ENCODE measurements at places on chromosomes 4 and X.
A peak's percentile ranks its signal among the peaks of the same experiment; 100 is the strongest.

GRCh38 chr4:72661830-72662229 lies 92.8 kb upstream of the ADAMTS3 start:
- DNase-seq: no peak

GRCh38 chrX:138504273-138504672 lies 207.2 kb downstream of the FGF13 start:
- DNase-seq: no peak

- no peak for DNase-seq
Observed at GRCh38 chrX:141133272-141133671, 43.7 kb downstream of the LDOC1 start.

DNA sequence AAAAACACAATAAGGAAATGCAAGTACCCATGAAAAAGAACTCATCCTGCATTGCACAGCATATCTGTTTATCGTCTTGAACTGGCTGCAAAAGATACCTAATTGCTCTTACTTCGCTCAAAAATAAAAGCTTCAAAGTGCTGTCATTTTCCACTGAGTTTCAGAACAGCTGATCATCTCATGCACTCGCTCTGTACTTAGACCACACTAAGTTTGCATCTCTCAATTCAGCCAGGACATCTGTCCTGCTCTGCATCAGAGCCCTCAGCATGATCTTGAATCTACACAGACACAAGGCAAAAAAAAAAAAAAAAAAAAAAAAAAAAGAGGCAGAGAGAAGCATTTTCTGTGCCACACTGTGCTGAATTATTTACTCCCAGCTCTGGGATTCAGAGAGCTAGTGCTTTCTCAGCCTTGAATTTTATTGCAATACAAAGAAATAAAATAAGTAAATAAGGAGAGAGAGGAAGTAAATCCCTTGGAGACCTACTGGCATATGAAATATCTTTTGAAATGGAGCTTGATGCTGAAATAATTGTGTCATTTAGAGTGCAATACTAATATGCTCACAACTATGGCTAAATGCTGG lies 81.3 kb downstream of the PPP1R2C start:
- DNase-seq: no peak

DNA sequence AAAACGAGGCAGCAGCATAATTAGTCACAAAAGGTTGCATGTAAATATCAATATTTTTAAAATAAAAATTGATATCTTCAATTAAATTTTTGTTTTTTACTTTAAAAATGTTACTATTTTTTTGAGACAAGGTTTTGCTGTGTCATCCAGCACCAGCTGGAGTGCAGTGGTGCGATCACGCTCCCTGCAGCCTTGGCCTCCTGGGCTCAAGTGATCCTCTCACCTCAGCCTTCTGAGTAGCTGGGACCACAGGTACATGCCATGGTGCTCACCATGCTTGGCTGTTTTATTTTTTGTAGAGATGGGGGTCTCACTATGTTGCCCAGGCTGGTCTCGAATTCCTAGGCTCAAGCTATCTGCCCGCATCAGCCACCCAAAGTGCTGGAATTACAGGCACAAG lies 96.8 kb upstream of the FRAS1 start:
- no peak for DNase-seq

DNA sequence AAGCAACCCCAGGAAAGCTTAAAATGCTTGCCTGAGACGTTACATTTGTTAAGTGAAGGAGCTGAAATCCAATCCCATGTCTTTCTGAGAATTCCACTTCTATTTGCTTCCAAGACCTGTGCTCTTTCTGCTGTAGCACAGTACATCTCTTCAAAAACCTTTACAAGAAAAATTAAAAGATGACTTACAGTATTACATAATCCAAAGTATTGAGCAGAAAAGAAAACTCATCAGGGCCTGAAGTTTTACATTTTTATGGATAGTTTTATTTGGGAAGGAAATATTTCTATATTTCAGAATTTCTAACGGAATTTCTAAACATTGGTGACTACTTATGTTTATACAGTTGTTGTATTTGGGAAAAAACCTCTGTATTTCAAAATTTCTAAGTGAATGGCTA lies 276.3 kb downstream of the TENM3 start:
- no peak for DNase-seq

- peak; percentile 2 for DNase-seq
Observed at GRCh38 chrX:40383969-40384368, 196.8 kb upstream of the ATP6AP2 start.

GRCh38 chr4:185112104-185112503 lies 31.0 kb upstream of the SLC25A4 start:
- DNase-seq: no peak

GRCh38 chr4:152235718-152236117 lies 300.2 kb downstream of the FBXW7 start:
- no peak for DNase-seq

DNA sequence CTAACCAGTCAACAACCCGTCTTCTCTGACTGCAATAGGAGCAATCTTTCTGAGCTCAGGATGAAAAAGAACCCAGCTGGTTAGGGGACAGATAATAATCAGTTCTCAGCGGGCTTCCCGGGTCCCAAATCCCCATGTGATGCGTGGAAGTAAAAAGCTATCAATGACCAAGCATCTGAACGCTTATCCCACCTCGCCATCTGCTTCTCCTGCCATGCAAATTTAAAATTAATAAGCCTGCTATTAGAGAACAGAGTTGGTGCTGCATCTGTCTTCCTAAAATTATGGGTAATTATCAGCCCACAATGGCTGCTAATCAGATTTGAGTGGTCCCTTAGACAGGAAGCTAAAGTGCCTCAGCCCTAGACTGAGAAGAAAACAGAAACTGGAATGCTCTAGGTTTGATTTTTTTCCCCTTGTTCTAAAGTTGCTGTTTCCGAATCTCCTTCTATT lies 37.5 kb downstream of the AFAP1 start:
- DNase-seq: no peak

GRCh38 chr4:997375-998071 lies 4.3 kb upstream of the SLC26A1 start:
- no peak for DNase-seq

DNA sequence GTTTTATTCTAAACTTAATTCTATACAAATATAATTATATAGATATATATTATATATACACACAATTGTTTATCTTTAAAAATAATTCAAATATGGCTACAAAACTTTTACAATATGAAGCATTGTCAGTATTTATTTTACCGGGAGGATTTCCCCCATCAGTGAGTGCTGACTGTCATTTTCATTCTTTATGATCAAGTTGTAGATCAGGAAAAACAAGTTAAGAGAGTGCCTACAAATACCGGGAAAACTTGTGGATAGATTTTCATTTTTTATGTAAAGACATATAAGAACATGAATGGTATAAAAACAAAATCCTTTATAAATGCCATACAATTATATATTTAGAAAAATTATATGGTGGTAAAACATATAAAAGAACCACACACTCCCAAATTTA lies 37.8 kb downstream of the CLCN3 start:
- no peak for DNase-seq

DNA sequence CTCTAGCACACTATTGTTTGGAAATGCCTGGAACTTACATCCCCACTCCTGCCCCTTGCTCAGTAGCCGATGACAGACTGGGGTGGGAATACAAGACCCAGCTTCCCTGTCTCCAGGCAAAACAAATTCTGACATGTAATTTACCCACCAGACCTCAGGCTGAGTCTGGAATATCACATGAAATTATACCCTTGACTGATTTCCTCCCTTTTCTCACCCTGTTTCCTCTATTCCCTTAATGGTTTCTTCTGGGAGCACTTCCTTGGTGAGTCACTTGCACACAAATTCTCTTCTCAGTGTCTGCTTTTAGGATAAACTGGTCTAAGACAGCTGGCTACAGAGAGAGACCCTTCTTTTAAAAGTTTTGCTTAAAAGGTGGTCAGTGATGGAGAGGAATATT lies 65.8 kb upstream of the DIPK2B start:
- DNase-seq: no peak

GRCh38 chr4:38724475-38724808 lies 58.3 kb downstream of the TLR10 start:
- no peak for DNase-seq

DNA sequence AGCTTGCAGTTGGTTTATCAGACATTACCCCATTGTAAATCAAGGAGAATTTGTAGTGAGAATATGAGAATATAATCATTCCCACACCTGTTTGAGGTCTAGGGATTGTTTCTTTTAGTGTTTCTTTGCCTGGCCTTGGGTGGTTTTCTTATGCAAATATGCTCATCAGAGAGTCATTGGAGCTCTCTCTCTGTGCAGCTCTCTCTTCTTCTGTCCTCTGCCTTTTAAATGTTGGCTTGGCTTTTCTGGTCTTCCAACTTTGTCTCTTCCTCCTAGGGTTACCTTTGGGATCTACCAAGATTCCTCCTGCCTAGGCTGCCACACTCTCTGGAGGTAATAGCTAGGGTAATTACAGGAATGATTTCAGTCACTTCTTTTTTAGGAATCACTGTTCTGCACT lies 102.3 kb upstream of the ARSJ start:
- no peak for DNase-seq

DNA sequence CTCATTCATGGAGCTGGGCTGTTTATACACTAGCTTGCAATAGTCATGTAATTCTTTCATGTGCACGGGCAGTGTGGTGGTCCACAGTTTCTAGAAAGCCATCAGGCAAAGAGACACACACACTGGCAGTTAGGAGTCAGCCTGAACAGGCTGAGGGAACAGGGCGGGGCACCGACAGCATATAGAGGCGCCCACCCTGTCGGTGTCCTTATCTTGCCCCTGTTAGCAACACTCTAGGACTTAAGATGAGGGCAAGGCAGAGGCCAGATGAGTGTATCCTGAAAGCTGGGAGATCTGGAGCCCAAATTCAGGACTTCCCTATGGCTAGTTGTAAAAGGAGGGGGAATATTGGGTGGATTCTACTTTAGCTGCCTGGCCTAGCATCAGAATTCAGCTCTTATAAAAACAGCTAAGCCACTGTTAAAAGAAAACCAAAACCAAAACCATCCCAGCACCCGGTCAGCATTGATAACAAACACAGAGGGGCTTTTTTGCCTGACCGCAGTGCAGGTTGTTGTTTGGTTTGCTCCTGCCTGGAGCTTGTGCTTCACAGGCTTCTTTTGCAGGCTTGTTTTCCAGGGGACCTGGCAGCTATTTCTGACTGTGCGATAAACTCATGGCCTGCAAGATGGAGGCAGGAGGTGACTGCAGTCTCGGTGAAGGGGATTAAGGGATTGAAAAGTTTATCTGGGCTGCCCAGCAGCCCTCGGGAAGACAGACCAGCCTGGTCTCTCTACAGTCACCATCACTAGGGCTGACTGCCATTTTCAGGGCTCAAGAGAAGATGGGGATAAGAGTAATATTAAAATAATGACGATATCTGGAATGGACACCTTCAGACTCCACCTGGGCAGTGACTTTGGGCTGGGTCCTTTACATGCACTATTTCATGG lies 638.9 kb downstream of the MID1IP1 start:
- DNase-seq: peak; percentile 17

- no peak for DNase-seq
Observed at GRCh38 chr4:39042366-39042765, 10.2 kb upstream of the TMEM156 start.

DNA sequence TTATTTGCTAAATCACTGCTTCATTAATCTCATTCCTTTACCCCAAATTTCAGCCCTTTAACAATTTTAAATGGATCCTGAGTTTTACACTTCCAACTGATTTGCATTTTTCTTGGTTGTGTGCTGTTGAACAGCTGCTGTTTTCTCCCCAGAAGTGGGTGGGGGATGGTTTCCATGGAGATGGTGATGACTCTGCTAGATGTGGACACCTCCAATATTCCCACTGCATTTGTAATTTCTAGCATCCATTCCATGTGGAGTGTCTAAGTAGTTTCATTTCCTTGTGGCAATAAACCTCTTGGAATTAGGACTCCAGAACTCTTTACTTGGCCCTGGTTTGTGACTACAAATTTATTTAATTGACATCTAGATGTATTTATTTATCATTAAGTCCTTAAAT lies 330.4 kb downstream of the GBA3 start:
- DNase-seq: no peak

DNA sequence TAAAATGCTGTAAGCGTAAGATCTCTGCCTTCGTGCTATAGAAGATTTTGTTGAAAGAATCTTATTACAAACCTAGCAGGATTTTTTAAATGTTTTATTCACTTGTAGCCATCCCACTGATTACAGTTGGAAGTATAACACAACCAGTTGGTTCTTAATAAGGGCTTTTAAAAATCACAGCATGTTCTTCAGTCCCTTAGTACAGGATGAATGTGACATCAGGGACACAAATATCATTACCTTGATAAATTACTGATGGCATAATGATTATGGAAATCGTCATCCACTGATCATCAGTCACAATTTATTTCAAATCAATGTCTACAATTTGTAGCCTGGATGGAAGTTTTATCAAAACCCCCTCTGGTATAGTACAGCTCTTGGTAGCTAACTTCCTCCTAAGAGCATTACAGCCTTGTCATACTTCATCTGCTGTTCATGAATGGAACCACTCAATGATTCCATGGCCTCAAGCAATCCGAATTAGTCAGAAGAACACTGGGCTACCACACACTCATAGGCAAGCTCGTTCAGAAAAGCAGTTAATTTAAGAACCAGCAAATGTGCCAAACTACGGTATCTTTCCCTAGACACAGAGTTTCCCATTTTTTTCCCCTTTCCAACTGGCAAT lies 389.2 kb upstream of the TENM3 start:
- DNase-seq: no peak

DNA sequence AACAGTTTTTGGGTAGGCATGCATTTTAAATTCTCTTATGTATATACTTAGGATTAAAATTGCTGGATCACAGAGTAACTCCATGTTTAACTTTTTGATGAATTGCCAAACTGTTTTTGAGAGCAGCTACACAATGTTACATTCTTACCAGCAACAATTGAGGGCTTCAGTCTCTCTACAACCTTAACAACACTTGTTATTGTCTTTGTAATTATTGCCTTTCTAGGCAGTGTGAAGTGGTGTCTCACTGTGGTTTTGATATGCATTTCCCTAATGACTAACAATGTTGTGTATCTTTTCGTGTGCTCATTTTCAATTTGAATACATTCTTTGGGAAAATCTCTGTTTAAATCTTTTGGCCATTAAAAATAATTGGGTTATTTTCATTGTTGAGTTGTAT lies 17.3 kb upstream of the F11 start:
- no peak for DNase-seq

DNA sequence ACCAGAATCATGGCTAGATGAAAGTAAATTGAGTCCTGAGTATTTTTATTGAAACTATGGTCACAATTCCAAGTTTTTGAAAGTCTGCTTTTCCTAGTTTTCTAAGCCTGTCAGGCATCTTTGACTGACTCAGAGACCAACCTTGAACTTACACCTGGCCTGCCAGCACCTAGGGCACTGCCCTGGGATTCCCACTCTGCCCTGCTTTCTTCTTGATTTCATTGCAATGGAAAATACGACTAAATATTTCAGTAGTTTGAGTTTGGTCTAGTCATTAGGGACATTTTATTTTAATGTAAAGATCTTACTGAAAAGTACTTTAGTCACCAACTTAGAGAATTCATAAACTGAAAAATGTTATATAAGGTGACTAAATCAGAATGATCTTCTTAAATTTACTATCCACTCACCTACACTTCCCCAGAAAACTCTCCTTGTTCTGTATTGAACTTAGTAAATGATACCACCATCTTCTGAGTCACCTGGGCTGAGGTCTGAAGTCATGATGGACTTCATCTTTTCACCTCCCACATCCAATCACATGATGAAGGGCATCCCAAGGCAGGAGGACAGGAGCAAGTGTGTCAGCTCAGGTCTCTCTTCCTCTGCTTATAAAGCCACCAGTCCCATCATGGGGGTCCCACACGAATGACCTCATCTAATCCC lies 11.6 kb upstream of the PYURF start:
- DNase-seq: peak; percentile 32

All from activated CD4-positive, alpha-beta T cell treated with anti-CD3 and anti-CD28 coated beads for 48 hours (primary cell).